ENCODE measurements at places on chromosomes 13 and 19.

GRCh38 chr19:54105796-54106195 lies 3.1 kb downstream of the NDUFA3 start:
- DNase-seq: no peak

DNA sequence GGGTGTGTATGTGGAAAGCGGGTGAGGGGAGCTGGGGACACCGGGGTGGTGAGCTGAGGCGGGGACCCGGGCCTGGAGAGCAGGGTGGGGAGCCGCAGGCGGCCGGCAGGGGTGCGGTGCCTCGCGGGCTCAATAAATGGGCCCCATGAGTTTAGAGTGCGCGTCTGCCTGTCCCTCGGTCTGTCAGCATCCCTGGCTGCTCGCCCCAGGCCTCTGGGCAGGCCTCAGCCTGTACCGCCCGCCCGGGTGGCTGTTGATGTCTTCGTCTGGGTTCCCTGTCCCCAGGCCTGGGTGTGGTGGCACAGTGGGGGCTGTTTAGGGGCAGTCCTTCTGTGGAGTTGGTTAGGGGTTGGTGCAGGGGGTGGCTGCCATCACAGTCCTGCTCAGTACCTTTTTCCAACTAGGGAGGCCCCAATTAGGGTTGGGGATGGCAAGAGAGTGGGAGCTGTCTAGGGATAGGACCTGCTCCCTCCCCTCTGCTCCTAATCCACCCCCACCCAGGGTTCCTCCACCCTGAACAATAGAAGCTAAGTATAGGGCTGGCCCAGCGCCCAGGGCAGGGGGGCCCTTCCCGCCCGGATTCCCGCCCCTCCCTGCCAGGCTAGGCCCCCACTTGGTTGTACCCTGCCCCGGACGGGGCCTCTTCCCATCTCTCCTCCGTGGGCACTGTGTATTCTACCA lies 12.2 kb downstream of the CIC start:
- DNase-seq: peak; percentile 62

- DNase-seq: peak; percentile 28
Observed at GRCh38 chr13:100694722-100695508, 20.3 kb upstream of the TMTC4 start.

DNA sequence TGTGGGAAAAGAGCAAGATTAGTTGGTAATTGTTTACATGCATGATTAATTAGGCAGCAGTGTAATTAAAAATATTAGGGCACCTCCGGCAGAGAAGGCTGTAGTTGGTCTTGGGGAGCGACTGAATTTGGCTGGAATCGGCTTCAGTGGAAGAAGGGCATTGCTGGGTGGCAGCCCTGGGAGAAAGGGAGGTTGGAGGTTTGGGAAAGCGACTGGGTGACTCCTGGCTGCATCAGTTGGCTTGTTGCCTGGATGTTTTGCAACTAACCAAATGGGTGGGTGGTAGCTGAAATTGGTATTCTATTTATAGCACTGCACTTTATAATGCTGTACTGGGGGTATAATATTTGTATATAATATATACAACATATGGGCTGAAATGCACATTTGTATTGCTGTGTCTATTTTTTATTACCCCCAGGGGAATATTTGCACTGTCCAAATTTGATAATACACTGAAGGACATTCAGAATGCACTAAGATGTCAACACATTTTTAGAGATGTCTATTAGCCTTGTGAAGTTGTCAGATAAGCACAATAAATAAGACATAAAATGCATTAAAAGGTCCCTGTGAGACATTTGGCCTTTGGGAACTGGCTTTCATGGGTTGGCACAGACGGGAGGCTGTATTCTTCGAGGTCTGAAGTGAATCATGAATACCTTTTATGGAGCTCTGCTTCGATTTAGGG lies 1.7 kb downstream of the B3GLCT start:
- no peak for DNase-seq

DNA sequence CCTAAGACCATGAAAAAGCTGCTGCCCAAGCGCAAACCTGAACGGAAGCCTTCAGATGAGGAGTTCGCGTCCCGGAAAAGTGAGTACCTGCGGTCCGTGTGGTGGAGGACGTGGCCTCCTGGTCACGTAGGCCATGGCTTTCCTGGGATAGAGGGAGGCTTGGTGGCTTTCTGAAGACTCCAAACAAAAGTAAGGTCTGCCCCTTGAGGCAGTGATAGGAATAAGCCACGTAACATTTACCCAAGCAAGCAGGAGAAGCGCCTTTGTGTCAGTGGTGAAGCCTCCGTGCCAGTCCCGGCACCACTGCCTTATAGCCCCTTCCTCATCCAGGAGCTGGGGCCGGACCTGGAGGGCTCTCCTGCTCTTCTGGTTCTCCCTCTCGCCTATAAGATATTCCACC lies 34.3 kb upstream of the TEX29 start:
- DNase-seq: no peak

- no peak for DNase-seq
Observed at GRCh38 chr13:40348096-40348679, 318.3 kb downstream of the FOXO1 start.

DNA sequence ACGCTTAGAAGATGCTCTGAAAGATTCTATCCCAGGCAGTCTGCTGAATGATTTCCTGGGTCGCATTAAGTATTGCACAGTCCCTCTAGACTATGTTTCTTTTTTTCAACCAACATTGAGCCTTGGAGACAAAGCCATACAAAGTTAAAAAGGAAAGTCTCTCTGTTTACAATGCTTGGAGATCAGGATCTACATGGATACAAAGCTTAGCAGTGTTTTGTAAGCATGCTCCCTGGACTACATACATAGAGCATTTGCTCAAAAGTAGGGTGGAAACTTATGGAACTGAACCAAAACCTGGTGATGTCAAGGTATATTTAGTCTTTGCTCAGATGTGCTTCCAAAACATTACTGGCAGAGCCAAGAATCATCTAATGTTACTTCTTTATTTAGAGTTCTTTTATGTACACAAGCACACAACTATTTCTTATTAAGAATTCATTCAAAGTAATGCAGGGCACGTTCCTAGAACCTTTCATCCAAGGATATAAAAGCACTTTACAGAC lies 241.2 kb downstream of the ABCC4 start:
- DNase-seq: no peak

- no peak for DNase-seq
Observed at GRCh38 chr13:110583178-110583865, 21.8 kb upstream of the RAB20 start.

GRCh38 chr13:106103779-106104178 lies 431.7 kb downstream of the EFNB2 start:
- DNase-seq: peak; percentile 58

- no peak for DNase-seq
Observed at GRCh38 chr13:105847527-105848291, 687.8 kb downstream of the EFNB2 start.

GRCh38 chr13:43720780-43721397 lies 65.9 kb downstream of the ENOX1 start:
- no peak for DNase-seq

- DNase-seq: no peak
Observed at GRCh38 chr19:55482156-55482961, 2.6 kb upstream of the NAT14 start.

DNA sequence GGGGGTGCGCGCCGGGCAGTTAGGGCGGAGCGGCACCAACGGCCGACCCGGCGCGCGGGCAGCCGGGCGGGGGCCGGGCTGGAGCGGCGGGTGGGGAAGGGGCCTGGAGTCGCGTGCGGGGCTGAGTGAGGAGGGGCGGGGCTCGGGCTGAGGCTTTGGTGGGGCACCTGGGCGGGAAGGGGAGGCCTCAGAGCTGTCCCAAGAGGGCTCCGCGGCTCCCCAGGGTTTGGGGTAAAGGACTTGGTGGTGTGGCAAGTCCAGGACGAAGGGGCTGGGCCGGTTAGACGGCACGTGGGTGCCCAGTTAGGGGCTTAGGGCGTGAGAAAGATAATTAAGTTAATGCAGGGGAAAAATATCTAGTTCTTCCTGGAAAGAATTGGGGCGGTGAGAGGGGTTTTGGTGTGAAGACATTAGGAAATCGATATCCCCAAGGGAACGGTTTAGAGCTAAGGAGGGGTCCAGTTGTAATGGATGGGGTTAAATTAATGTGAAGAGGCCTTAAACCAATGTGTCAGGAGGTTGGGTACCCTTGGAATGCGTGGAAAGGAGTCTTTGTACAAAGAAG lies 496 bp downstream of the ZNF574 start:
- DNase-seq: peak; percentile 51

DNA sequence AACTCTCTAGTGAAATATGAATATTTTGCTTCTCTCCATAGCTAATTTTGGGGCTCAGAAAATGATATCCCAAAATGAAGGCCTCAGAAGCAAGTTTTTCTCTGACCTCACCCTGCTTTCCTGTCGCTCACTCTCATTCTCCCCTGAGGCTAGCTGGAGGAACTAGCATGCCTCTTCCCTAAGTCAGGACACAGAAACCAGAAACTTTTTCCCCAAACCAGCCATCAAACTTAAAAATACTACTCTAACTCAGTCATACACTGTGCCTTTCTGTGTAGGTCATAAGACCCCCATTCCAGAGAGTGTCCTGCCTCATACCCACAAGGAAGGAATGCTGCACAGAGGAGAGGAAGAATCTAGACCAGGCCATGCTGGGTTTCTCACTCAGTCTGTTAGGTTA lies 329.6 kb downstream of the PCDH20 start:
- DNase-seq: no peak

GRCh38 chr19:16470911-16471811 lies 609 bp downstream of the EPS15L1 start:
- peak; percentile 44 for DNase-seq

GRCh38 chr13:80313668-80314256 lies 27.2 kb downstream of the SPRY2 start:
- DNase-seq: no peak

DNA sequence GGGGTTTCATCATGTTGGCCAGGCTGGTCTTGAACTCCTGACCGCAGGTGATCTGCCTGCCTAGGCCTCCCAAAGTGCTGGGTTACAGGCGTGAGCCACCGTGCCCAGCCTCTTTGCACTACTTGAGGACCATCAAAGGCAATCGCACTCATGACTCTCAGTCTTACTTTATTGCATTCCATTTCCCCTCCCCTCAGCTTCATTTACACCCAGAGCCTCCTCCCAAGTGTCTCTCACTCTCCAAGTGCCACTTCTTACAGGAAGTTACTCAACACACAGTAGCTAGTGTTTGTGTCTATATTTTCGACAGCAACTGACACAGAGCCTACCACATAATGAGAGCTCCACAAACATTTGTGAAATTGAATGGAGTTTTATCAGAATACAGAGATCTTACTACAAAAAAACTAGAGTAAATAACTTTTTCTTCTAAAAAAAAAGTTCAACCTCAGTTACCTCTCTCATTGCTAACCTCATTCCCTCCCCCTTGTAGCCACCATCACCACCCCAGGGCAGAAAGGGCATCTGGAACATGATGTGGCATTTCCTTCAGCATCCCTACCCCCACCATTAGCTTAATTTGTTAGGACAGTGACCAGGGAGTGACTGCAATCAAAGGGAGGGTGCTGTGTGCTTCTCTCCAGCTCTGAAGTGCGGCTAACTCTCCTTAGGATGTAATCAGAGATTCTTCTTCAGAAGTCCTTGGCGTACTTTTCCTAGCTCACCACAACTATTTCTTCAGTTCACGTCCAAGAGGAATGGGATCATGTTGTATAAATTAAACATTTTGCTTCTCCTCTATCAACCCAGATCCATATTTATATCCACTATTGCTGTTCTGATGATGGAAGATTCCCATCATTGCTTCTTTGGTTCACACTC lies 17.0 kb upstream of the RUBCNL start:
- no peak for DNase-seq

DNA sequence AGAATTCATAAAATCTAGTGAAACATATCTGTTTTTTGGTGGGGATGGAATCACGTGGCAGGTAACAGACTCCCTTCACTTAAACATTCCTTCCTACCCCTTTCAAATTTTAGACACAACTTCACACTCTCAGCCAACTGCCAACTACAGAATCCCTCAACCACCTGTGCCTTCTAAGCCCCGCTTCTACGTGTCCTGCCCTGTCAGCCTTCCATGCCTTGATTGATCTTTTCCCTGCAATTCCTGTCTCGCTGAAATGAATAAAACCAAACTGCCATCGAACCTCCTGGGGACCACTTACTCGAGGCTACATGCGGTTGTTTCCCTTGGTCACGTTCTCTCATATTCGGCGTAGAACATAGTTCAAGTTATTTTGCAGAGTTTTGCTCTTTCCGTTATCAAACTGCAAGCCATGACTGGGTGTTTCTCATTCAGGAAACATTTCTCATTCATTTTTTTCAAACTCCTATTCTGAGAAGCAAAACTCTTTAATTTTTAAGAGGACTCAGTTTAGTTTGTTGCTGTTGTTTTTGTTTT lies 1.1 kb downstream of the ZNF625 start:
- no peak for DNase-seq

GRCh38 chr19:37975596-37976515 lies 68.8 kb downstream of the SIPA1L3 start:
- no peak for DNase-seq

GRCh38 chr13:92954746-92955145 lies 271.9 kb upstream of the GPC6 start:
- no peak for DNase-seq

- DNase-seq: peak; percentile 73
Observed at GRCh38 chr19:1064661-1065605, 2.0 kb upstream of the ARHGAP45 start.

GRCh38 chr13:109436841-109437240 lies 349.5 kb downstream of the IRS2 start:
- DNase-seq: no peak

DNA sequence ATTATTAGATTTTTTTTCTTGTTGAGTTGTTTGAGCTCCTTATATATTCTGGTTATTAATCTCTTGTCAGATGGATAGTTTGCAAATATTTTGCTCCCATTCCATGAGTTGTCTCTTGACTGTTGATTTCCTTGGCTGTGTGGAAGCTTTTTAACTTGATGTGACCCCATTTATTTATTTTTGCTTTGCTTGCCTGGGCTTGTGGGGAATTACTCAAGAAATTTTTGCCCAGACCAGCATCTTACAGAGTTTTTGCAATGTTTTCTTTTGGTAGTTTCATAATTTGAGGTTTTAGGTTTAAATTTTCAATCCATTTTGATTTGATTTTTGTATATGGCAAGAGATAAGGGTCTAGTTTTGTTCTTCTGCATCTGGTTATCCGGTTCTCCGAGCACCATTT lies 124.7 kb downstream of the PCCA start:
- DNase-seq: no peak

DNA sequence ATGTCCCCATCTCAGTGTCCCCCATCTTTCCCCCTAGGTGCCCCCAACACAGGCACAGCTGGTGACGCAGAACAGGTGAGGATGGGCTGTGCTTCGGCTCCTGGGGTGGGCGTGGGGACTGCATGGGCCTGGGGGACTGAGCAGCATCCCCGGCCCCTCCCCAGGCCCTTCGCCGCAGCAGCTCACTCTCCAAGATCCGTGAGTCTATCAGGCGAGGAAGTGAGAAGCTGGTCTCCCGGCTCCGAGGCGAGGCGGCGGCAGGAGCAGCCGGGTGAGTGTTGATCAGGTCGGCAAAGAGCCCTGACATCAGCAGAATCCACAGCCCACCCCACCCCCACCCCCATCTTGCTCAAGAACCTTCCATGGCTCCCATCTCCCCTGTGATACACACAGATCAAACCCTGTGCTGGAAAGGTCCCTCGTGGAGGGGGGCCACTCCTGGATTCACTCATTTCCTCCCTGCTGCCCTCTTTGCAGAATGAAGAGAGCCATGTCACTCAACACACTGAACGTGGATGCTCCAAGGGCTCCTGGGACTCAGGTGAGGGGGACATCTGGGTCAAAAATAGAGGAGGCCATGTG lies 10.0 kb downstream of the KLC3 start:
- DNase-seq: no peak

GRCh38 chr13:109148243-109148642 lies 518.8 kb downstream of the MYO16 start:
- no peak for DNase-seq

Data from colonic mucosa (tissue), 4 donors.